Activated T-cell treated with anti-CD3 and anti-CD28 coated beads, Interleukin-2, amount 50 U/mL, for 4 hours (primary cell): ENCODE measurements at places on chromosomes 11 and 22.

- no peak for DNase-seq
These were observed 2.2 kb upstream of the NUP160 start for GRCh38 chr11:47850337-47850736.

- peak; percentile 61 for DNase-seq
These were observed 2.3 kb downstream of the C1QTNF5 start for GRCh38 chr11:119338318-119338890.

DNA sequence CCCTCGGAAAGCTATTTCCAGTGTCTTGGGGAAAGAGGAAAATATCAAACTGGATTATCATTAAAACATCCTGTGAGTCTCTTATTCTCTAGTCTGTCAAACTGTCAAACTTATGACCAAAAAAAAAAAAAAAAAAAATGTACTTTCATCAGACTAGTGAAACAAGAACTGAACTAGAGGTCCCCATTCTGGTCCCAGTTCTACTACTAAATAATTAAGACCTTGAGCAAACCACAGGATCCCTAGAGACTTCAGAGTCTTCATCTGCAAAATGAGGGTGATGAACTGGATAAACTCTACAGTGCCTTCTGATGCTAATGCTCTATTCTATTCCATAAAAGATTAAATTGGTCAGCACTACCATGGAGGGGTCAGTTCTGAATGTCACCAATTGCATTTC lies 105.8 kb downstream of the SERGEF start:
- DNase-seq: no peak

DNA sequence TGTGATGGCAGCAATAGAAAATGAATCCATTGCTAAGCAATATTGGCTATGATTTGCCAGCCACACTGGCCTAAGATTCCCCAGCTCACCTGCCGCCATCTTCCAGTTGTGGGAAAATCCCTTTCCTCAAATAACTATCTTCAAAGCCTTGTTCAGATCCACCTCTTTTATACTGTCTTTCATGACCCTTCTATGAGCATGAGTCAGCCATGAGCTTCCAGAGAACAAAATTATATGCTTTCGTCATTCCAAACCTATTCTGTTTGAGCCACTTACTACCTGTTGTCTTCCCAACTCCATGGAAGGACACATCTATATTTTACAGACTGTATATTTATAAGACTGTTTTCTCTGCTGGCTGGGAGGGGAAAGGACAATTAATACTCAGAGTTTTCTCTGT lies 25.0 kb upstream of the PRSS23 start:
- no peak for DNase-seq

GRCh38 chr11:69812946-69813345 lies 6.3 kb downstream of the FGF3 start:
- DNase-seq: no peak

GRCh38 chr11:61951484-61952135 lies 1.5 kb downstream of the BEST1 start:
- DNase-seq: no peak

GRCh38 chr22:36930041-36930935 lies 16.9 kb downstream of the CSF2RB start:
- DNase-seq: no peak

DNA sequence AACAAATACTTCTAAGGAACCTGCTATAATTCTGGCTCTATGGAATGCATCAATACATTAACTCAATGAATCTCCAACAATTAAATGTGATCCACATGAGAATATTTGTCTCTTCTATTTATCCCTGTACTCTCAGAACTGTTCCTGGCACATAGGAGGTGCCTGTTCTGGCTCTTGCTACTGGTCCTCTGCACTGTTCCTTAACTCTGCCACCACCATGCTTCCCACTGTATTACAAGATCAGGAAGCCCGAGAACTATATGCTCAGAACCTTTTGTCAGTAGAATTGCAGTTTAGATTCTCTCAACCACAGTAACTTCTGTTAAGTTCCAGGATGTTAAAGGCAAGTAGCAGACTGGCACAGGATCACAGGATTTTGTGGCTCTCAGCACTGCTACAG lies 376.3 kb upstream of the CCDC90B start:
- DNase-seq: no peak

DNA sequence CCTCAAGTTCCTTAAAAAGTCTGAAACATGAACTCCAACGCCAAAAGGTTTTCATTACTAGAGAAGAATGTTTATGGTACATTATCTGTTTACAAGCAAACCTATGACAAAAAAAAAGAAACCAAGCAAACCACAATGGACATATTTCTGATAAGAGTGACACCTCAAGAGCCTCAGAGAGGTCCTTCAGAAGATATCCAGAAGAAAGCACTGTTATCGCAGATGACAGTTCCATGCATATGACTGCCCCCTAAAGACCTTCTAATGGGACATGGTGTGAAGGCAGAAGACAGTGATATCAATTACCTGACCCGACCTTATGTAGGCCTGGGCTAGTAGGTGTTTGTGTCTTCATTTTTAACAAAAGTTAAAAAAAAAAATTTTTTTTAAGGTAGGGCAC lies 3.1 kb downstream of the HDHD5 start:
- no peak for DNase-seq

DNA sequence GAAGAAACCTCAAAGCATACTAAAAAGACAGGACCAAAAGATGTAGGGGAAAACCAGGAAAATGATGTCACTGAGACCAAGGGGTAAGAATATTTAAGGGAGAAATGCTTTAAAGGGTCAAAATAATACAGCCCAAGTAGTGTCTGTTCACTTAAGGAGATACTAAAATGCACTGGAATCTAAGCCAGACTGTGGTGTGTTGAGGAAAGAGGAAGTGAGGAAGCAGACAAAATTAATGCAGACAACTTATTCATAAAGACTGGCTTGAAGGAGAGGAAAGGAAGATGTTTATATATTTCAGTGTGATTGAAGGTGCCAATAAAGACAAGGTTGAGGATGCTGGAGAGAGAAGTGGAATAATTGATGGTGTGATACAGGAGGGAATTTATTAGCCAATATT lies 15.7 kb downstream of the ZNF215 start:
- DNase-seq: no peak

DNA sequence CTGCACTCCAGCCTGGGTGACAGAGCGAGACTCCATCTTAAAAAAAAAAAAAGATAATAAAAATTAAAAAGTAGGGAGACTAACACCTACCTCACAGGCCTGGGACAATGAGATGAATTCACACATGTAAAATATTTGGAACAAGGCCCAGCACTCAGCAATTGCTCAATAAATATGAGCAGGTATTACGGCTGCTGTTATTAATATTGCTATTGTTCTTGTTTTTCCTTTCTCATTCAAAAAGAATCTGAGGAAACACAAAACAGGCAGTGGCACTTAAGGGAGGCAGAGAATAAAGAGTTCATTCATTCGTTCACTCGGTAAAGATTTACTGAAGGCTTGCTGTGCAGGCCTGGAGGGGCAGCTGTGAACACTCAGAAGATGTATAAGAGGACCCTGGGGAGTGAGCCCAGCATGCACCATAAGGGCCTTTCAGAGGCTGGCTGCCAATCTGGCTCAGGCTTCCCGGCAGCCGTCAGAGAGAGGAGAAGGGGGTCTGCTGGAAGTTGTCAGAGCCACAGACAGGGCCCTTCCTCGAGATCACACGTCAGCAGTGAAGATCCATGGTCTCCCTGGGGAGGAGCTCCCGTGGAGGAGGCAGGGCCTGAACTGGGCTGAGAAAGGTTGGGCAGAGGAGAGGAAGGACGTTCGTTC lies 51.6 kb upstream of the TCF20 start:
- no peak for DNase-seq

- no peak for DNase-seq
These were observed 56.6 kb downstream of the CSNK2A3 start for GRCh38 chr11:11296434-11296833.

- no peak for DNase-seq
These were observed 36.6 kb upstream of the GRAMD1B start for GRCh38 chr11:123393312-123393927.

DNA sequence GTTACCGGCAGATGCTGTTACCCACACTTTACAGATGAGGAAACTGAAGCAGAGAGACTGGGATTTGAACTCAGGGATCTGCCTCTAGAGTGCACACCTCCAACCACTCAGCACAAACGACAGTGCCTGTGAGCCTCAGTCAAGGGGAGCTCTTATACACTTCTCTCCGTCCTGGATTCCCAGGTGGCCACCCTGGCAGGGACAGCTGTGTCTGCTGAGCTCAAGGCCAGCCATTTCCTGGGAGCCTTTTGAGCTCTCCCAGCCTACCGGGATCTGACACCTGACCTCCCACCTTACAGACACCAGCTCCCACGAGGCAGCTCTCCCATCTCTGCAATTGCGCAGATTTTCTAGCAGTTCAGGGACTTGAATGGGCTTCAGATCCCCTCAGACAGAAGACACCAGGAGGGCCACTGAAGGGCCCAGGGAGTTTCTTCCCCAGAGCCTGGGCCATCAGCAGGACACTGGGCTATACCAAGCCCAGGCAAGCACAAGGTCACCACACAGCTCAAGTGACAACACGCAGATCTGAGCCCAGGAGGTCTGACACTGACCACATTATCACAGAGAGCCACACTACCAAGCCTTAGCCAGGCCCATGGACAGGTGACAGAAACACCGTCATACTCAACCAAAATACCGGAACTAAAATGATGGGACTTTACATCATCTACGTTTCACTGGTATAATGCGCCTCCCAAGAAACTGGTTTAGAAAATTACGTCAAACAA lies 17.1 kb downstream of the PDGFB start:
- no peak for DNase-seq

DNA sequence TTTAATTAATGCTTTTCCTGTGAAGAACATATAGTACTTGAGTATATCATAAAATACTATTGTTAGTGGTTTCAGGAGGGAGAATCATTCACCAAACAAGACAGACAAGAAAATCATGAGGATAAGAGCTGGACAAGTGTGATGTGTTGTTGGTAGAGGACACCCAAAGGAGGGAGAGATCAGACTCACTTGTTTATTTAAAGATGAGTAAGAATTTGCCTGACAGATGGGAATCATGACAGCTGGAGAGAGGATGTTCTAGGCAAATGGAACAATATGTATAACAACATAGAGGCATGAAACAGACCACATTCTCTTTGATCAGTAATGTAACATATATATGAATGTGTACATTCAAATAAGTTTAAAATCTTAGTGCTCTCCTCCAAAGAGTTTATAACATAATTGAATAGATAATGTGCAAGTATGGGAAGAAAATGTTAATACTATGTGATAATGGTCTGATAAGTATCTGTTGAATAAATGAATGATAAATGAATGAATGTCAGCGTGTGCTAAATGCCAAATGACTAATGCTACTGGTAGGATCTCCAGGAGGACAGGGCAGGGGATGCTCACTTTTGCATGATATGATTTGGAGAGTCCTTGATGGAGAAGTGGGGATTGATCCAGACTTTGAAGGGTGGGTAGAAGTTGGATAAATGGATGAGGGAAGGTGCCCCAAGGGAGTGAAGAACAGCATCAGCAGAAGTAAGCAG lies 228.9 kb upstream of the SORL1-AS1 start:
- DNase-seq: no peak

DNA sequence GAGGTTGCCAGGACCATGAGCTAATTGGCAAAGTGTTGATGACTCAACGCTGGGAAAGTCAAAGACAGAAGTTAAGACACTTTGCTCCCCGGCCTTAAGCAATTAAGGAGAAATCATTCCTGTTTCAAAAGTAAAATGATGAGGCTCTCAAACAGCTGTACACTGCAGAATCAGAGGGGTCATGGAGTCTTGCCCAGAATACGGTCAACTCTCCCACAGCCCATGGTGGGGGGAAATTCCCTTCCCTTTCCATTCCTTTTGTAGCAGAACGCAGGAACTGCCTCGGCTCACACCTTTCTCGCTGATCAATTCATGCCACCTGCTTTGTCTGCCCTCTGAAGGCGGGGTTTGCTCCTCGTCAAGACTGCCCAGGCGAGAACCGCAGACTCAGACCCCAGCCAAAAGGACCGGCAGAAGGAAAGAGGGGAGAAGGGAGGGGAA lies 52.8 kb downstream of the MN1 start:
- no peak for DNase-seq

DNA sequence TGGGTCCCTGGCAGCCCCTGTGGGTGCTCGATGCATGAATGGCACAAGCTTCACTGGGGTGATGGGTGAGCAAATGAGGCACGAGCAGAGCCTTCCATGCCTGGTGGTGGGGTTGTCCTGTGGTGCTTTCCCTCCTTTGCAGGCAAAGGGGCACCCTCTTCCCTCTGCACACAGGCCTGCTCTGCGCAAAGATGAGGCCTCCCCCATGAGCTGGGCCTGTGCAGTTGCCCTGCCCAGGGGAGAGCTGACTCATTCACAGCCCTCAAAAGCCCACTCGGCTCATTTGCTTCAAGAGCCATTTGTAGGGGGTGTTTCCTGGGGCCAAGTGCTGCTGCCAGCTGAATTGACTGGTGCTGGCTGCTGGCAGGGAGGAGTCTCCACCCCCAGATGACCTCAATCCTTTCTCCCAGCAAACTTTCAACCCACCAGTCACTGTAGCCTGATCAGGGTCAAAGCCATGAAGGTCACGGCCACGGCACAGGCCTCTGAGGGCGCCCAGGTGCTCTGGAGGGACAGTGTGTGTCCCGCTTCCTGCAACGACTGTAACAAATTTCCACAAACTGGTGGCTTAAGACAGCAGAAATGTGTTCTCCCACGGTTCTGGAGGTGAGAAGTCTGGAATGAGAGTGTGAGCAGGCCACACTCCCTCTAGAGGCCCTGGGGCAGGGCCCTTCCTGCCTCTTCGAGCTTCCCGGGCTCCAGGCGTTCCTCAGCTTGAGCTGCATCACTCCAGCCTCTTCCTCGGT lies 48.8 kb upstream of the ANO1 start:
- DNase-seq: no peak

- no peak for DNase-seq
These were observed 33.5 kb downstream of the MMP7 start for GRCh38 chr11:102497061-102497460.

- DNase-seq: no peak
These were observed 127.1 kb upstream of the OR9Q1 start for GRCh38 chr11:57896361-57897145.

DNA sequence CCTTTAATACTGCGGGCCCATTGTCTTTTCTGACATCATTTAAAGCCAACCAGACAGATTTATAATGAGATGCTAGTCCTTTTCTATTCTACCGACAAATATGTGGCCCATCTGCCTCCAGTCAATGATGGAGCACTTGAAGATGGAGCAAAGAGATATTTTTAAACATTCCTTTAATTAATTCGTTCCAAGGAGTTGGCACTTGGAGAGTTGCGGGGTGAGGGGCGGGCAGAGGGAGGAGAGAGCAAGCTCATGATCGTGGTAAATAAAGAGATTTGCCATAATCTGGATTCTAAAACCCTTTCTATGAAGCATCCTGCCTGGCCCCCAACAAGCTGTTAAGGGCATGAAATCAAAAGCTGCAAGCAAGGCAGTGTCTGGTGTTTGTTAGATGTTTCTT lies 5.0 kb downstream of the SLC1A2 start:
- DNase-seq: no peak

GRCh38 chr11:44893308-44893822 lies 57.3 kb downstream of the TP53I11 start:
- no peak for DNase-seq

- no peak for DNase-seq
These were observed 593 bp downstream of the SSH3 start for GRCh38 chr11:67303835-67304411.
